ENCODE measurements at places on chromosomes 16 and 17.

DNA sequence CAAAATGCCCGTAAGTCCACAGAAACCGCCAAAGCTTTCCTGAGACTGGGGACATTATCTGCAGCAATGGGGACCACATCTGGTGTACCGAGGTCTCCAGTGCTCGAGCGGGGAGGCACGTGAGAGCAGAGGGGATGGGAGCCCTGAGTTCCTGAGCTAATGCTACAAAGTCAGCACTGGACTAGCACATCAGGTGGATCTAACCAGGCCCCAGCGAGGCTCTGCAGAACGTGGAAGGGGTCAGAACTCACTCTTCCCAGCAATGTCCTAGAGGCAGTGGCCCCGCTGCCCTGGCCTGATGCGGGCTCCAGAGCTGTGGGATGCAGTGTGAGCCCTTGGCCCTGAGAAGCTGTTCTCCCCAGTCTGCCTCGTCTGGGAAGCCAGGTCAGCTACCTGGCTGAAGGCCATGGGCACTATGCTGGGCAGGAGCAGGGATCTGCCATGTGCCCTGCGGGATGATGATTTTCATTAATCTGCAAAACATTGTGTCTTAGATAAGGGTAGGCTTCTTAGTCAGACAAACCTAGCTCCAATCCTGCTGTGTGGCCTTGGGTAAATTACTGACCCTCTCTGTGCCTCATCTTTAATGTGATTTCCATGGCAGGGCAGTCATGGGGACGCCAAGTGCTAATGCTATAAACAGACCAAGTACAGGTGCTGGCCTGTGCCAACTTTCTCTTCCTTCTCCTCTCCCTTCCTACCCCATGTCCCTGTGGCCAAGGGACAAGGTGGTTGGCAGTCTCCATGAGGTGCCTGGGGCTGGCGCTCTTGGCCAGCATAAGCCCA is 40.1 kb upstream of the SLC38A10 start:
- no peak for DNase-seq

- DNase-seq = no peak
Measured at GRCh38 chr17:59375857-59376256, 44.4 kb downstream of the YPEL2 start.

- no peak for DNase-seq
Measured at GRCh38 chr17:7856011-7856810, 1.1 kb downstream of the NAA38 start.

- DNase-seq = peak; percentile 57
Measured at GRCh38 chr17:58172369-58173071, 5.7 kb downstream of the OR4D2 start.

Measured in central memory CD4-positive, alpha-beta T cell (primary cell).